Cerebellar nuclear complex (tissue), 1 donor: ENCODE measurements at places on chromosomes 4 and X.

DNA sequence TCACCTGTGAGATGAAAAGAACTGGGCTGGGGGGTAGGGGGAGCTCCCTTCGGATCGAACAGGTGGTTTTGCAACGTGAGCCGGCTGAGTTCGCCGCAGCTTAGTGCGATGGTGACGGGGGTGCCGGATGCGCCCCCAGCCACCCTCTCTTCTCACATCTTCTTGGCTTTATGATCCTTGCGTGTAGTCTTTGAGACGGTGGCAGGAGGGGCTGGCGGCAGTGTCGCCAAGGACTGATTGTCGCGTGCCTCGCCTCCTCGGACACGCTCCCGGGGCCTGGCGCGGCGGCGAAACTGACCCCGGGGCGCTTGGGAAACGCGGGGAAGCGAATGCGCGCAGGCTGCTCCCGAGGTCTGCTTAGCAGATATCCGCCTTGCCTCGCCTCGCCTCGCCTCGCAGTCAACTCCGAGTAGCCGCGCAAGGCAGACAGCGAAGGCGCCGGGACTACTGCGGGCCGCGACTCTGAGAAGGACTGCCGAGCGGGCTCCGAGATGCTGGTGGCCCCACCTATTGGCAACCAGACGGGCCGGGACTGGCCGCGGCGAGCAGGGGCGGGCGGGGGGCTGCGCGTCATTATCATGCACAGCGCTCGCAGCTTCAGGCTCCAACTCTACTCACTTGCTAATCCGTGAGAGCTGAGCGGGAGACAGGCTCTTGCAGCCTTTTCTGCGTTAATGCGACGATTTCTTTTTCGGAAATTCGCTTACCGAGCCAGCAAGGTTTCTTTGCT, 1.5 kb downstream of the GRID2 start:
- peak; percentile 74 for DNase-seq

DNA sequence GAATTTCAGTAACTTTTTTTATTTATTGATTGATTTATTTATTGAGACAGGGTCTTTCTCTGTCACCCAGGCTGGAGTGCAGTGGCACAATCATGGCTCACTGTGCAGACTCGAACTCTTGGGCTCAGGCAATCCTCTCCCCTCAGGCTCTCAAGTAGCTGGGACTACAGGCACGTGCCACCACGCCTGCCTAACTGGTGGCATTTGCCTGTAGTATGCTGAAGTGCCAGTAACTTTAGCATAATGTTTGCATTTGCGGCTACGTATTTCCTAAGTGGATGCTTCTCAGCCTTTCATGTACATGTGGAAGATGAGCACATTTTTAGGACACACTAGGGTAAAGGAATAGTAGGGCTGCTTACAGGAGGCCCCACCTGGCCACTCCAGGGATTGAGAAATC, 45.3 kb upstream of the ATXN3L start:
- DNase-seq = no peak

DNA sequence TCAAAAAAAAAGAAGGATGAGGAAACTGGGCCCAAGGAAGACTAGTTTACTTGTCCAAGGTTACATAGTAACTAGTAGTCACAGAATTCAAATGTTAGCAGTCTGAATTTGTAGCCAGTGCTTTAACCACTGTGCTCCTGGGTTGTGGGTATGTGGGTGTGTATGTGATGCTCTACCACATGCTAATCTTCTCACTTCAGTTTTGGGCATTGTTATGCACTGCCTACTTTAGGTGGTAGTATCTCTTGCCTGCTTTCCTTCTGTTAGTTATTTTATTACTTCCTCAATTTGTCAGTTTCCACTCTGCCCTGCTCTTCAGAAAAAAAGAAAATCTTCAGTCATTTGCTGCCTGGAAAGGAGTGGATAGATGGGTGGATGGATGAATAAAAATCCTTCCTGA, 219.2 kb downstream of the RPA4 start:
- no peak for DNase-seq

DNA sequence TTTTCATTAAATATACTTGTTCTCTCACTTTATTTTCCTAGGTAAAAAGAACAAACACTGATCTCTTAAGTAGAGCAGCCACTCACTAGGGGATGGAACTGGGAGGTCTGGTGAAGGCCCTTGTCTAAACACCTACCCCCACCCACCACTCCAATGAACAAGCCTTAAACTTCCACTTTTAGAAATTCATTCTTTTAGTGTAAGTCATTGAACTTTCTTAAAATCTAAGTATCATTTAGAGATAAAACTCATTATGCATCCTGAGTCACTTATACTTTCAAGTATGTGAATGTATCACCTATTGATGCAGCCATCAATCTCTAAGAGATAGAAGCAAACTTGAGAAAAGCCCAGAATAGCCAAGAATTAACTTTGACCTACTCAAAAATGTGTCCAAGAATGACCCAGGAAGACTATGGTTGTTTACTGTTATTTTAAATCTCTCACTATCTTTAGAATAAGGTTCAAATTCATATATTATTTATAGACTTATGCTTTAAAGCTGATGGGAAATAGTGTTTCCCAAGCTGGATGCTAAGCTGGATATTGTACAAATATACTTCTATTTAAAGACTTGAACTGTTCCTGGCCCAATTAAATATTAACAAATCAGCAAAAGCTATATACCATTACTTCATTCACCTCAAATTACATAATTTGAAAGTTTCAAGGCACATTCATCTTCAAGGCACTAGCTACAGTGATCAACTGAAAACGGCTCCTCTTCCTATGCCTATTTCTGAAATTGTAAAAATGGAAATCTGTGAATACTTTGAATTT, 49.5 kb downstream of the CAMK2D start:
- no peak for DNase-seq

DNA sequence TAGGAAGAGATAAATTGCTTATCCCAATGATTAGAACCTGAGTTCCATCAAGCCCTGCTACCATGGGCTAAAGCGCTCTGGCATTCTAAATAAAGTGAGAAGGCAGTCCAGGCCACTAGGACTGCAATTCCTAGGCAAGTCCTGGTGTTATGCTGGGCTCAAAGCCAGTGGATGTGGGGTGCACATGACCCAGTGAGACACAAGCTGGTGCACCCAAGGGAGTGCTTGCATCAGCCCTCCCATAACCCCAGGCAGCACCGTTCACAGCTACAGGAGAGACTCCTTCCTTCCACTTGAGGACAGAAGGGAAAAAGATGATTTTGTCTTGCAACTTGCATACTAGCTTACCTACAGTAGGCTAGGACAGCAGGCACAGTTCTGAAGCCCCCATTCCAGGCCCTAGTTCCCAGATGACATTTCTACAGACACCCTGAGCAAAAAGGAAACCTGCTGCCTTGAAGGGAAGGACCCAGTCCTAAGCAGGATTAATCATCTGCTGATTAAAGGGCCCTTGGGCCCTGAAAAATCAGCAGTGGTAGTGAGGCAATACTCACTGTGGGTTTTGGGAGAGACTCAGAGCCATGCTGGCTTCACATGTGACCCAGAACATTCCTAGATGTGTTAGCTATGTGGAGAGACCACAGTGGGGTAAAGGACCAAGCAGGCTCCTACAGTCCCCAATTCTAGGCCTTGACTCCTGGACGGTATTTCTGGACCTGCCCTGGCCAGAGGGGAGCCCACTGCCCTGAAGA, 77.8 kb downstream of the KLHL13 start:
- no peak for DNase-seq

- DNase-seq = no peak
These were observed 820.3 kb upstream of the PCDH10 start for GRCh38 chr4:132328761-132329160.

DNA sequence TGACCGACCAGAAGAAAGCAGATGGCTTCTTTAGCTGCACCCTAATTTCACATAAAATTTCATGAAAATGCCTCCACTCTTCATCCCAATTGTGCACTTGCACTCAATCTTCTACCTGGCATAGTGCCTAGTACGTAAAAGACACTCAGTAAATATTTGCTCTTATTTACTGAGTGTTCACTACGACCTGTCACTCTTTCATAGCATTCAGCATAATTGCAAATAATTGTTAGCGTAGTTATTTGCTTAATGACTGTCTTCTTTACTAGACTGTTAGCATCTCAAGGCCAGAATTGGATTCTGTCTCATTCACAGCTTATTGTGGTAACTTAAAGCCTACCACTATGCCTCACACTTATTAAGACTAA, 130.2 kb downstream of the ENOX2 start:
- no peak for DNase-seq
